ENCODE measurements at places on chromosomes 7 and 10.

GRCh38 chr7:8229927-8230326 lies 32.0 kb downstream of the ICA1 start:
- DNase-seq: no peak

DNA sequence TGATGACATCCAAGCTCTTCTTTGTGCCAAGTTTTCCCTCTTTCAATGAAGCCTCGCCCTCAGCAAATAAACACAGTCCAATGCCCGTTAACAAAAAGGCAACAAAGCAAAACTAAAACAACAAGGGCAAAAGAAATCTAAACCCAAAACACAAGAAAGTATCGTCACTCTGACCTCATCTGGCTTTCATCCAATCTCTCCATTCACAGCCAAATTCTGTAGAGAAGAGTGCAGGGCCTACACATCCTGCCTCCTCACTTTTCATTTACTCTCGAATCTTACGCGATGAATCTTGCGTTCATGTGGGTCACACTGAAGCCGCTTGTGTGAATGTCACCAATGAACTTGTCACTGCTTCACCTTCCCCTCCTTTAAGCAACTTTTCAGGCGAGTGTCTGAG lies 15.9 kb upstream of the AKR1E2 start:
- DNase-seq: no peak

DNA sequence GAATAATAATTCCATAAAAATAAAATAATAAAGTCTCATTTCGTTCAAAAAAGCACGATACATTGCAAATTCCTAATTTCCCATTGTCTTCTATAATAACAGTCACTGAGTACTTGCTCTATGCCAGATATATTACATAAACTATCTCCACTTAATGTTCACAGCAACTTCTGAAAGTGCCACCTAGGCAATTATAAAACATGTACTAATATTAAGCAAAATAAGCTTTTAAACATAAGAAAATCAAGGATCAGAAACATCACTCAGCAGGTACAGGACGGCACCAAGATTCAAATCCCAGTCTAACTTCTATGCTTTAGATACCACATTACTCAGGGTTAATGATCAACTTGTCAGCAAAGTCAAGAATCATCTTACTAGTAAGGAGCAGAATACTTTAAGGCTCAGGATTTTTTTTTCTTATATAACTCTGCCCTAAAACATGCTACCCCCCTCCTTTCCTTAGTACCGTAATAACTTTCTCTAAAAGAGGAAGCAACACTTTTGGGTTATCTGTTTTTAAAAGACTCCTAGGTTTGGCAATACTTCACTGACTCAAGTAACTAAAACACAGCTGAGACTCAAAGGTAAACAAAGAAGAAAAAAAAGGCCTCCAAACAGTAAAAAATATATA lies 51.3 kb downstream of the USP6NL start:
- DNase-seq: no peak

- DNase-seq: no peak
These were observed 27.8 kb downstream of the SMURF1 start for GRCh38 chr7:99116144-99116543.
